ENCODE measurements at places on chromosomes 7 and 10.

DNA sequence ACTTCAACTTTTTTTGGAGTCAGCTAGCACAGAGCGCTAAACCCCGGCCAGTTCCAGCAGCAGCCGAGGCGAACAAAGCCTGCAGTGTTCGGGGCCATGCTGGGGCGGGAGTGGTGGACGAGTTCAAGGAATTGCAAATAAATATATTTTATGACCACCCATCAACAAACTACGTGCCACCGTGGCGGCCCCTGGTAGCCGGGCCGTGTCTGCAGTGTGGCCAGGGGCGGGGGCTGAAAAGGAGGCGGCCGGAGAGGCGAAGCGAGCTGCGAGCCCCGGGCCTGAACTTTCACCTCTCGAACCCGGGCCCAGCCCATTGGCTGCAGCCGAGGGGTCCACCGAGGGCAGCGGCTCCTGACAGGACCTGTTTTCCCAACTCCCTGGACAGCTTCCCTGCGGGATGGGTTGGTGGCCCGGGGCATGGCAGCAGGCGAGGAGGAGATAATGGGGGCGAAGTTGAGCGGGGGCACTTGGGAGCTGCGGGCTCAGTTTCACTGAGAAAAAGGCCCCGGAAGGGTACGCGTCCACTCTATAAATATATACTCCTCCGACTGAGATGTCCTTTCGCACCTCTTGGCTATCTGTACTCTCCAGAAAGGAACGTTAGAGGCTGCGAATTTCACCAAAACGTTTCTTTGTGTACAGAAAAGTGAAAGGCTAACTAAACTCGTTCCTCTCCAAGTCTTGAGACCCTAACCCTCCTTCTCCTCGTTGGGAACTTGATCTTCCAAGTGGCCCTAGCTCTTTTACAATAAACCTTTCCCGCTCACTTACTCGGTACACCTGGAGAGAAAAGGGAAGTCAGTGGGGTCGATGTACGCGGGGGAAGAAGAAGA is 164.6 kb upstream of the PPP1R3A start:
- DNase-seq = no peak

DNA sequence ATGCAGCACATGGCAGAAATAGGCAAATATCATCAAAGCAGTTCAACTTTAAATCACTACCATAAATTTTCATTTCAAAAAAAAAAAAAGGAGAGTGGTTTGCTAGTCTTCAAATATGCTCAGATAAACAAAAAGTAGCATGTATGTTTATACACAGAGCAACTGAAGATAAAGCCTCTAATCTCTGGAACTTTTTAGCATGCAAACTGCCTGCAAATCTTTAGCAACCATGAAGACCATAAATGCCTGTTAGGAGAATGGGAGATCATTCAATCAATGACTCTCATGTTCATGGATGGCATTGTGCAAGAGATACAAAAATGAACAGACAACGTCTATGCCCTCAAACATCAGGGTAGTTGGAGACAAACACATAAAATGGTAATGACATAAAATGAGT is 57.3 kb downstream of the ORC5 start:
- DNase-seq = no peak

DNA sequence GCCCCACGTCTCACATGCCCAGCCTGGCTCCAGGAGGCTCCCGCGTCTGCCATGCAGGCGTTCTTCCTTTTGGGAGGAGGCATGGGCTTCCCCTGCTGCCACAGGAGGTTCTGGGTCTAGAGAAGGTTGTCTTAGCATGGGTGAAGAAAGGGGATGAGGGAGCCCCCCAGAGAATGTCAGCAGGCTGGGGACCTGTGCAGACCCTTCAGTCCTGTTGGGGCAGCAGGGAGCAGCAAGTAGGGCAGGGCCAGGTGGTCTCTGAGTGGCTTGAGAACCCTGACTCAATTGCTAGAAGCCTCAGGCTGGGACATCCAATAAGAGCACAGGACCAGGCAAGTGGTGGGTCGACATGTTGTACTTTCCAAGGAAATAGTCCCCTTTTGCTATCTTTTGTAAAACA is 34.4 kb upstream of the ADCYAP1R1 start:
- no peak for DNase-seq

DNA sequence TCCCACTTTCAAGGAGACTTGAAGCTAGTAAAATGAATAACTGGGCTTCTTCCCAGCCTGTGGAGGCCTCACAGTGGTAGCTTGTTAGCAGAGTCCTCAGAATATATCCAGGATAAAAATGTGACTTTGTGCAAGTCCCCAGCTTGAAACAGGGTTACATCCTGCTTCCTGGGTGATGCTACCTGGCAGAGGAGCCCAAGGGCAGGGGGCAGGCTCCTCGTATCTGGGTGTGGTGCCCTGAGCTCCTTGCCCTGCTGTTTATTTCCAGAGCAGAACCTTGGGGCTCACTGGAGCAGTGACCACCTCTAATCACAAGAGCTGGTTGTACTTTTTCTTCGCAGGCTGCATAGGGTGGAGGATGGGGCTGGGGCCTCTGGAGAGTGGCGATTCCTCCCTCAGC is 94.8 kb downstream of the GRK5 start:
- no peak for DNase-seq

DNA sequence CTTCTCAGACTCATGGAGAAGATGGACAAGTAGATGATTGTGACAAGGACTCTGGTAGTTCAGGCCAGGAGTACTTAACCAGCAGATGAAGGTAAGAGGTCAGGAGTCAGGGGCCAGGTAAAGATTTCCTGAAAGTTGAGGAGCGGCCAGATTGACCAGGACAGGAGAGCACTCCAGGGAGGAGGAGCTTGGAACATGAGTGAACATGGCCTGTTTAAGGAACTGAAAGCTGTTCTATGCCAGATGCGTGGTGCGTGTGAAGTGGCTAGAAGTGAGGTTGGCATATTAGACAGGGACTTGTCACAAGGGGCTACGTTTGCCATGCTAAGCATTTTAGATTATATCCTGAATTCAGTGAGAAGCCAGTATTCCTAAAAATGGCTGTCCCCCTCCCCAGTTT is 157.2 kb downstream of the WNT2 start:
- DNase-seq = no peak

- no peak for DNase-seq
These were observed 24.7 kb downstream of the GHRHR start for GRCh38 chr7:30988351-30989005.

- no peak for DNase-seq
These were observed 165.3 kb downstream of the USP6NL start for GRCh38 chr10:11446133-11446532.

GRCh38 chr7:16098585-16099179 is 322.7 kb downstream of the CRPPA start:
- no peak for DNase-seq

DNA sequence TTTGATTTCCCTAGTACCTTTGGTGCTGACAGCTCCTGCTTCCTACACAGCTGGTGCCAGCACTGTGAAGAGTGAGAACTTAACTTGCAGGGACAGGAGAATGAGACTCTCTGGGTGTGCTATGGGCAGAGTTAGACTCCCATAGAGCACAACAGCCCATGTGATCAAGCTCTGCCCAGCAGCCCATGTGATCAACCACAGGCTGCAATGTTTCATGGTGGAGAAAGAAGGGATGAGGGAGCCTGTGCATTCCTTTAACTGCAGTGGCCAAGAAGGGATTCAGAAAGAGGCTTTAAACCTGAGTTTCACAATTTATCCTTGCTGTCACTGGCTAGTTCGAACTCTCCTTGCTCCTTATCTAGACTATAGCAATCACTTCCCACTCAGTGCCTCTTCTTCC is 10.0 kb upstream of the MEST start:
- no peak for DNase-seq

- no peak for DNase-seq
These were observed 8.0 kb downstream of the POLM start for GRCh38 chr7:44074349-44074695.

GRCh38 chr7:39609113-39609934 is 14.0 kb upstream of the RALA start:
- DNase-seq = no peak

GRCh38 chr10:46523962-46524471 is 32.4 kb downstream of the GPRIN2 start:
- DNase-seq = no peak

DNA sequence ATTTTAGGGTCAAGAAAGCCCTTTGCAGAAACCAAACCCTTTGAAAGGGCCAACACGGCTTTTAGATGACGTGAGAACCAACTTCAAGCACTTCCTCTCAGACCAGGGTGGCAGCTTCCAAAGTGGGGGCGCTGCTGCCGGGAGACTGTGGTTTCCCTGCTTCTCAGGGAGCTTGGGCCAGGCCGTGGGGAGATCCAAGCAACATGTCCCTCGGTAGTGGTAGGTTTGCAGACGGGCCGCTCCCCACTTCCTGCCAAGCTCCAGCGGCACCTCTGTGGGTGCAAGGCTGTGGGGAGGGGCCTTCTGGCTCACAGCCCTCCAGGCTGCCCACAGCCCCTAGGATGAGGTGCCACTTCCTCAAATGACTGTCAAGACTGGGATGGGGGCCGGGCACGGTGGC is 132.4 kb downstream of the FAM53B start:
- no peak for DNase-seq

- DNase-seq = no peak
These were observed 261.6 kb downstream of the ZEB1 start for GRCh38 chr10:31580646-31581045.

DNA sequence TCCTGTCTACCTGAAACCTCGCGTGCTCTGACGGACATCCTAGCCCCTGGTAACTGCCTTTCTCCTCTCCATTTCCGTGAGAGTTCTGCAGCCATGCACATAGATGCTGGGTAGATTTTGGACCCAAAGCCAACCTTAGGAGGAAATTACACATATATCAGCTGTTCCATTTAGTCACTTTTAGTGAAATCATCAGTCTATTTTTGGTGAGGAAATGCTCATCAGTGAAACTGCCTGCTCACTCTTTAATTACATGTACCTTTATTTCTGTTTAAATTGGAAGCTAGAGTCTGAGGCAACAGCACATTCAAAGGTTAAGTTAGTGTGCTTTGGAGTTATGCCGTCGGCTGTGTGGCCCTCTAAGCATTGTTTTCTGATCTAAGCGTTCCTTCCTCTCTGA is 231.3 kb downstream of the WDR37 start:
- DNase-seq = no peak

DNA sequence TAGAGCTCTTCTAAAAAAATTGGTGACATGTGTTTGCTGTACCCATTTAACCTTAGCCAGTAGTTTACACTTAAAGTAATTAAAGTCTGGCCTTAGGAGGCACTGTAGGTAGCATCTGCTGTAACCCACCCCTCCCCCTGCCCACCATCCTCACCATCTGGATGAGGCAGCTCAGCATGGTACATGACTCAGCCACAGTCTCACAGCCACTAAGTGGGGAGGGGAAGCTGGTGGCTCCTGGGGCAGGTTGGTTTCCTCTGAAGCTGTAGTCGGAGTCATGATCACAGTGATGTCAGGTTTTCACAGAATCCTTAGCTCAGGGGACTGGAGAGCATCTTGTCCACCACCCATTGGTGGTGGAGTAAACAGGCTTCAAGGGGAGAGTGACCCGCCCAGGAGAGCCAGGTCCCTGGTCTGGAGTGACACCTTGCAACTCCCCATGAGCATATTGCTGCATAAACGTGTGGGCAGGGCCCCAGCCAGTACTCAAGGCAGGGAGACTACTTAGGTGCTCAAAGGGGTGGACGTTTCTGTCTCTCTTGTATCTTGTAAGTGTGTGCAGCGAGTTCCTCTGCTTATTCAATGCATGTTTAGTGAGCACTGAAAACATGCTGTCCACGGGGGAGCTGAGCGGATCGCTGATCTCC is 125.9 kb downstream of the GRK5 start:
- no peak for DNase-seq

- DNase-seq = no peak
These were observed 10.0 kb upstream of the TLX1 start for GRCh38 chr10:101120884-101121653.

GRCh38 chr10:131888186-131888604 is 12.6 kb upstream of the PPP2R2D start:
- DNase-seq = no peak

DNA sequence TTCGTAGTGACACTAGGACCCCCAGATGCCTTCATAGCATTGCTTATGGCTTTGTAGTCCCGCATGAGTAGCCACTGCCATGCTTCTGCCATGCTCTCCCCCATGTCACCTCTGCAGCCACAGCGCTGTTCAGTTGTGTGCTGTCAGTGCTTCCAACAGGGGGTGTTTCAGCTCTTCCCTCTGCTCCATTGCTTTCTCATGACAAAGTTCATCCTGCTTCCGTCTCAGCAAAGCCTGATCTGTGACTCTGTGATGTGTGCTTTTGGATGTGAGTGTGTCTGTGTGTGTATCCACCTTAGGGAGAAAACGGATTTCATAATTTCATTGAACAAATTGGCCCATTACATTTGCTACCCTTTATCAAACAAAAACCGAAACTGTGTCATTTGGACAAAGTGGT is 134.9 kb upstream of the SAMD8 start:
- no peak for DNase-seq

- no peak for DNase-seq
These were observed 138.2 kb downstream of the RPS24 start for GRCh38 chr10:78171633-78172400.

- no peak for DNase-seq
These were observed 189.7 kb downstream of the ZNF248 start for GRCh38 chr10:37667736-37668135.

DNA sequence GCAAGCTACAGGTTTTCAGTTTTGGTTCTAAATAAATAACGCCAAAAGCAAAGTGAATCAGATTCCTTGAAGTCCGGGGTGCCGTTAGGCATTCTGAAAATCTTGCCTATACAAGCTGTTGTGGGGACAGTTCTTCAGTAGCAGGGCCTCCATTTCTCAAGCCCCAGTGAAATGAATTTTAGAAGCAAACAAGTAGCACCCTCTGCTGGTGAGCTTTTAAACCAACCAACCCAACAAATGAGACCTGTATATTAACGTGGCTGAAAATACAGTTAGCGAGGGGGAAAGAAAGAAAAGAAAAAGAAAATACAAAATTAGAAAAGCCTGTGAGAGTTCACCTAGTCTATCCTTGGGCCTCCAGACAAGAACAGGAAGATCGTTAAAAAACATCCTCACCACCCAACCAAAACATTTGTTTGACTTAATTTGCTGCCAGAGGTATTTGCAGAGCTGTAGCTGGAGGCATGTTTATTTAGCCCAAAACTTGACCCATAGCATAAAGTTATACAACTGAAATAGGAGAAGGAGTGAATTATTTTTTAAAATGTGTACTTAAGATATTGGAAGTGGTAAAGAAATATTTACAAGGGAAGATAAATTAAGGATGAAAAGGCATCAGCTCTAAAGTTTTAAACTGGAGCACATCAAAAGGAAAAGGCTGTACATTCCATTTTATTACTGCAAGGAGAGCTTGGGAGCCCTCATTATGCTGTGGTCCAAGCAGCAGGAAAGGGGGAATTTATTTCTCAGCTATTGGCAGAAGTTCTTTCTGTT is 98.9 kb downstream of the DYNC1I1 start:
- peak; percentile 12 for DNase-seq

DNA sequence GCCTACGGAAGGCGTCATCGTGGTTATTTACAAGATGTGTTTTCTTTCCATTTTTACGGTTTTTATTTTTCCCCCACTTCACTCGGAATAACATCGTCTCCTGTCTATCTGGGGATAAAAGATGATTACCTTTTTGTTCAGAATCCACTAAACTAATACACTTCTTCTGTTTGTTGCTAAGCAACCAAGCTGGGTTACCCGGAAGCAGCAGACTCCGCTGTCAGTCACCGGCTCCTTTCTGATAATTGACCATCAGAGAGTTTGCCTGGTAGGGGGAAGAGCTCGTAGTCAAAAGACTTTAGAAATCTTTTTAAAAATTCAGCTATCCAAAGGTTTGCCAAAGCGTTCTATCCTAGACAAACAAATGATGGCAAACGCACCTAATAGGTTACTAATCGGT is 75.0 kb upstream of the SFMBT2 start:
- no peak for DNase-seq

GRCh38 chr7:33243319-33243881 is 114.0 kb downstream of the BBS9 start:
- DNase-seq = no peak

- DNase-seq = no peak
These were observed 61.5 kb downstream of the NKX6-2 start for GRCh38 chr10:132724446-132724845.

Measured in brain pericyte (primary cell).